Neural crest cell (in vitro differentiated cells): ENCODE measurements at places on chromosomes 5 and 9. TPM values are rescaled to one million over a fixed set of nuclear protein-coding genes. Genes with fewer than 3 reads are reported as not detected.

DNA sequence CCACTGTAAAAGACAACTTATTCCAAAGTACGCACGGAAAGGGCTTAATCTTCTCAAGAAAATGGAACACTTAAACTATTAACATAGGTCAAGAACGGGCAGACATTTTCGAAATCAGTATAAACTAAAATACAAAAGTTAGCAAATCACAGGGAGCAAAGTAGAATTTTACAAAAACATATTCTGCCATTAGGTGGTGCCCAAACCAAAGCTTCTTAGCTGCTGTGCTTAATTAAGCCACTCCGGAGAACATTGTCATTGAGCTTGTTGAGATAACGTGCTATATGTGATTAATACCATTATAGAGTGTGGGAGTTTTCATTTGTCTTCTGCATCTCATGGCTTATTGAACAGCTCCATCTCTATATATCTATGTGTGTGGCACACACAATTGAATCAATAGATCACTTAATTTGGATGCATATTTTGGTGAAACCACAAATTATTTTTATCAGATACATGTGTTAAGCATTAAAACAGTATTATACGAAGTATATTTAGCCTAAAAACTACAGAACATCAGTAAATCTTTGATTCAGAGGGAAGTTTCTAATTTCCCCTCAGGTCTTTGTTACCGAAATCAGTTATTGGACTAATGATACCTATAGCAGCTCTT is 23.4 kb downstream of the UBLCP1 start:
- no peak for DNase-seq

DNA sequence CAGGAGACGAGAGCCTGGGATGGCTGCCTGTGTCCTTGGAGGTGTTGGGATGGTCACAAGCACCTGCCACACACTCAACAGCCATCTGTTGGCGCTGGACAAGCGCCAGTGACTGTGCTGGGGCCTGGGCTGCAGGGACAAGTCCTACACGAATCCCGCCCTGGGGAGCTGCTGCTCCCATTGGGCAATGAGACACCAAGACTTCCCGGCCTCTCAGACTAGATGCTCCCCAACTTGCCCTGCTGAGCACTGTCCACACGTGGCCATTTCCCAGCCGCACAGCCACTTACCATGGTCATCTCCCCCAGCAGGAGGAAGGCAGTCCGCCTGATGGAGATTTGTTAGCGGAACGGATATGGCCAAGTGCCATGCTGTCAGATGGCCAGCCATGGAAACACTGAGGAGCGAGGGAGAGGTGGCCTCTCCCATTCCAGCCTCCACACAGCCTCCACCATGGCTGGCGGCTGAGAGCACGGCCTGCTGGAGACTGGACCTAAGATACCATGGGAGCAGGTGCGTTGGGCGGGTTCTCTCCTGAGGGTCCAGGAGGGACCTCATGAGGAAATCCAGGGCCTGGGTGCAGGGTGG is 43.9 kb downstream of the PRRT1B start:
- DNase-seq: no peak

- DNase-seq: no peak
Observed at GRCh38 chr5:54551926-54552325, 34.4 kb downstream of the SNX18 start.

GRCh38 chr5:109410389-109411148 is 795 bp upstream of the PJA2 start:
- peak; percentile 69 for DNase-seq

- no peak for DNase-seq
Observed at GRCh38 chr5:140356853-140357725, 2.9 kb upstream of the SLC4A9 start.

GRCh38 chr5:73582285-73583145 is 17.0 kb downstream of the UTP15 start:
- DNase-seq: no peak

GRCh38 chr5:72159501-72159911 is 52.2 kb downstream of the MAP1B start:
- DNase-seq: no peak

- peak; percentile 62 for DNase-seq
Observed at GRCh38 chr5:178895615-178896571, at the start of gene ZFP2. ZFP2 (plus strand) TSS chr5:178895913; CDS start chr5:178931314, 35,401 bp downstream.

DNA sequence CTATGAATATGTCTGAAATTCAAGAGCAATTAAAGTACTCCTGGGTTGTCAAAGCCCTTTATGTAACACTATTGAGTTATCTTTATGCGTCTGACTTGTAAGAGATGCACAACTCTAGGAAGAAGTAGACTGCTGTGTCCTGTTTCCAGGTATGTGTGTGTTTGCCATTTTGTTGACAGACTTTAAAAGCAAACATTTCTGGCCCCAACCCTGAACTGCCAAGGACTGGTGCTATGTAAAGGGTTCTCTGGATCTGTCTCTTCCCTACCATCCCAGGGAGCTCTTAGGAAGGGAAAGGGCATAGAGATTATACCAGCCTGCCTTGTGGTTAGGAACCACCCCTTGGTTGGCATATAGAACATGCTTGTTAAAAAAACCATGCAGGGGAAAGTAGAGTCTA is 12.1 kb downstream of the SLC22A5 start:
- DNase-seq: no peak

- DNase-seq: no peak
Observed at GRCh38 chr9:107925749-107926297, 436.3 kb upstream of the KLF4 start.

DNA sequence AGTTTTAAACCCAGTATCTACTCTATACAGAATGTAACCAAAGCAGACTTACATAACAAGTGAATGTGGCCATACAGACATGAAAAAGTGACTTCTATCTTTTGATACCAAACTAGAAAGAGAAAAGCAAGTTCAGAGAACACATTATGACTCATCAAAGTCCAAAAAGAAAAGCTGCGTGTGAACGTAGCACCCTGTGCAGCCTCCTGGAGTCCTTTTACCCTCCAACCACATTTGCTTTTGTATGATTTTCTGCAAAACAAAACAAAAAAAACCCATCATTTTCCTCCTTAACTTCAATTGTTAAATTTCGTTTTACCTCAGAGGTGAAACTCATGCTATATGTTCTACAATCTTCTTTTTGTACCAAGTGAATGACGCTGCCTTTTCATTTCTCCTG is 2.8 kb upstream of the SMARCA2 start:
- no peak for DNase-seq

DNA sequence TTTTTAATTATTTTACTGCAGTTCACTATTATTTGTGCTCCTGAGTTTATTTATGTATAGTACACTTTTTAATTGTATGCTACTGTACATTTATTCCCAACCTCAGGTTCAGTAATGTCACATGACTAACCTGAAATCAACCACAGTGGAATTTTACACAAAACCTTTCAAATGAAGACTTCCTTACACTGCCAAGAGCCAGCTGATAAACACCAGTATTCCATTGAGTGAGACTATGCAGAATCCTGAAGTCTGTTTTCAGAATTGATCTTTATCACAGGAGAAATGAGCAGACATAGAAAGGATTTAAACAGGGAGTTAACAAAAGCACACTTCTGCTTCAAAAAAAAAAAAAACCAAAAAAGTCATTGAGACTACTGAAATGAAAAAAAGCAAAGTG is 219.5 kb downstream of the PRR16 start:
- no peak for DNase-seq

DNA sequence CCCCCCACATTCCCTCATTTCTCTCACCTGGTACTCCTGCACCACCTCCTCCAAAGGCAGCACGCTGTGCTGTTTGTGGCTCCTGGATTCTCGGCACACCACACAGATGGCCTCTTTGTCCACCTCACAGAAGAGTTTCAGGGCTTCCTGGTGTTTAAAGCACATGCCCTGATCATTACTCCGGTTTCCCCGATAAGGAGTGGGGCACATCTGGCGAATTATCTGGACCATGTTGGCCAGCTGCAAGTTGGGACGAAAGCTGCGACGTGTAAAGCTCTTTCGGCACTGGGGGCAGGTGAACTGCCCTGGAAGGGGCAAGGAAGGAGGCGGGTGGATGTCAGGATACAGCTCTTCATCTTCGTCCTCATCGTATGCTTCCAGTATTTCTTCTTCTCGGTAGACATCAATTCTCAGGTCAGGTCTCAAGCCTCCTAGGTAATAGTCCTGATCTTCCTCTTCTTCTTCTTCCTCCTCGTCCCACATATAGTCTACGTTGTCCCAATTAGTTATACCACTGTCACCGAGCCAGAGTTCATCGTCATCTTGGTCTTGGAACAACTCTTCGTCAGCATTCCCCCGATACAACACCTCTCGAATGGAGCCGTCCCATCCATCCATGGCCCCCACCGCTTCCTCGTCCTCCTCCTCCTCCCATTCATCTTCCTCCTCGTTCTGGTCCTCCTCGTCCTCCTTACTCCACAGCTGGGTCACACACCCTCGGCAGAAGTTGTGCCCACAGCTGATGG is 796 bp downstream of the TRIM52 start:
- DNase-seq: no peak

- DNase-seq: no peak
Observed at GRCh38 chr9:21153336-21154017, 11.8 kb upstream of the IFNW1 start.

DNA sequence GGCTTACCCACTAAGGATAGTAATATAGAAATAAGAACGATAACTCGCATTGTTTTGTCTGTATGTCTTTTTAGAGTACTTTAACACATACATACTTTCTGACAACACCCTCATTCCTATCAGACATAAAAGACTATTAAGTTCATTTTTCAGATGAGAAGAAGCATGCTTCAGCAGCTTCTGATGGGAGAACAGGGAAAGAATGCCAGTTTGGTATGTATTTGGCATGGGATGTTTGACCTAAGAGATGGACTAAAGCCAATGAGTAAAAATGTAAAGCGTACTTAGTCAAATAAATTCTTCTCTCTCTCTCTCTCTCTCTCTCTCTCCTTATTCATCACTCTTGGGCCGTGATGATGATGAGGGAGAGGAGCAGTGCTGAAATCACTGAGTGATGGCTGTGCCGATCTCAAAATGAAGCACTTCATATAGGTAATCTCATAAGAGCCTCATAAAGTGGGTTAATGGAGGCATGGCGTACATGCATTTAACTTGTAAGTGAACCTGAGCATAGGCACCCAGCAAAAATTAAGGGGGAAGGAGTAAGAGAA is 71.5 kb downstream of the SLIT3 start:
- no peak for DNase-seq

DNA sequence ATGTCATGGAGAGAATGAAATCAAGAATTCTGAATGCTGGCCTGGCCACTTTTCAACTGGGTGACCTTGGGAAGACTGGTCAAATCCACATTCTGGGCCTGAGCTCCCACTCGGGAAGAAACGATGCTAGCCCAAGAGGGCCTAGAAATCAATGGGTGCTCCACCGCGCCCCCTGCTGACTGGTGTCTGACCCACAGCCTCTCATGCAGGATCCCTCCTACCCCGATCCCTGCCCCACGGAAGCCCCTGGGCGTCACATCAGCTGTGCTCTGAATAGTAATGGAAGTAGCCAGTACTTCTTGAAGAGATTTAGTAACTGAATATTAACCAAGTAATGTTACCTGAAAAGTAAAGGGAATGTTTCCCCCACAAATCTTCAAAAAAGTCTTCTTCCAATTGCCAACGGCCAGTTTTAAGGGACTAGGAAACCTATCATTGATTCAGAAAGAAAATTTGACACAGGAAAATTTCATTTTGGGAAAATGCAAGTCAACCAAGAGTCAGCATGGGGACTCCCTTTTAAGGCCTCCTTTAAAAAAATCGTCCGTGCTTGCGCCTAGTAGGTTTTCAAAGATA is 43.9 kb downstream of the CRB2 start:
- peak; percentile 55 for DNase-seq

GRCh38 chr5:159905496-159905895 is 10.8 kb upstream of the ADRA1B start:
- no peak for DNase-seq

DNA sequence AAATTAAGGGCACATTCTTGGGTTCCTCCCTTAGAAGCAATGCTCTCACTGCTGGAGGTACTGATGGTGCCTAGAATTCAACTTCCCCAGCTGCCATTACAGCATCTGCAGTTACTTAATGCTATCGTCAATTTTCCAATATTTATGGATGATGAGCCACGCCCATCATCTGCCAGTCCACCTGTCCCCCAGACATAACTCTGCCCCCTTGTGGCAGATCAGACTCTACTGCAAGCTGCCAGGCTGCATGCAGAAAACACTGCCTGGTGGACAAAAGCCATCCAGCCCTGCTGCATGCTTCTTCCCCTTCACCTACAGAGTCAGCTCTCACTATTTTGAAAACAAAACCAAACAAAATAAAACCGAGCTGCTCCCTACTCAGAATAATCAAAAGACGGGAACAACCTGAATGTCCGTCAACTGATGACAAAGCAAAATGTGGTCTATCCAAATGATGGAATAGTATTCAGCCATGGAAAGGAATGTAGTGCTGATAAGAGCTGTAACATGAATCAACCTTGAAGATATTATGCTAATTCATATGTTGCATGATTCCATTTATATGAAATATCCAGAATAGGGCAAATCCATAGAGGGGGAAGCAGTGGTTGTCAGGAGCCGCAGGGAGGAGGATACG is 66.4 kb downstream of the RETREG1 start:
- peak; percentile 18 for DNase-seq

DNA sequence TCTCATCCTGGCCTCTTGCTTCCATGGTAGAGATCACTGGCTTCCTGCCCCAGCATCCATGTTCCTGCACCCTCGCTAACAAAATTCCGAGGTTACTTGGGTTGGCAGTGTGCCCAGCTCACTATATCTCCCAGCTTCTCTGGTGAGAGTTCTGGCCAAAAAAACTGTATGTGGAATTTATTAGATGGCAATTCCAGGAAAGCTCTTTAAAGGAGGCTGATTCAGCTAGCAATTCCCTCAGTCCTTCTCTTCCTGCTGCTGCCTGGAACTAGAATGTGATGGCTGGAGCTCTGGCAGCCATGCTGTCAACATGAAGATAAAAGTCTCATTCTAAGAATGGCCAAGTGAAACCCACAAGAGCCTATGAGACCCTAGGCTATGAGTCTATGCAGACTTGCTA is 88.8 kb downstream of the SECISBP2 start:
- no peak for DNase-seq

GRCh38 chr9:107484117-107484723 is 5.3 kb downstream of the KLF4 start:
- peak; percentile 18 for DNase-seq

Gene PCDHGB3
- 0.51 and 0.71 TPM in 2 replicates for total RNA-seq

Gene FCN2
- total RNA-seq: not detected in 2 replicates

Gene IGFBPL1
- 58.9 and 63.8 TPM in 2 replicates for total RNA-seq

Gene TNFSF15
- total RNA-seq: not detected in 2 replicates

Gene COL23A1
- total RNA-seq: 33.7 and 34.0 TPM in 2 replicates

Gene EGFLAM
- 9.1 and 10.3 TPM in 2 replicates for total RNA-seq

Gene ZNF883
- total RNA-seq: 8.7 TPM in 2 replicates

Gene OBP2B
- not detected in 2 replicates for total RNA-seq

Gene MYOT
- total RNA-seq: not detected in 2 replicates

Gene SLC4A9
- not detected in 2 replicates for total RNA-seq
